Progenitor cell of endocrine pancreas (in vitro differentiated cells): ENCODE measurements at places on chromosomes 4 and X.

- DNase-seq = peak; percentile 46
Measured at GRCh38 chrX:3345281-3346191, 916 bp downstream of the MXRA5 start.

DNA sequence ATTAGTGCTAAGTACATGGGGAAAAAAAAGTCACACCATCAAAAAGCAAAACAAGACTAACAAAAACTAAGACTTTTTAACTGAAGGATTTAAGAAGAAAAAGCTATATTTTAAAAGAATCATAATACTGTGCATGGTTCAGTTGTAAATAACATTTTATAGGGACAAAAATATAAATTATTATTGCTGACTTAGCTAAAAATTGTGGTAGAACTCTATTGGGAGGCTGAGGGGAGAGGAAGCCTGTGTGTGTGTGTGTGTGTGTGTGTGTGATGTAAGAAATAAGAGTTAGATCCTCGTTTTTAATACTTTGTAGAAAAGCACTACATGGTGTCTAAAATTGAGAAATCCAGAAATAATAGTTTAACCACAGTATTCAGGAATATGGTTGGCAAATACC lies 1950.9 kb upstream of the TENM3 start:
- no peak for DNase-seq

DNA sequence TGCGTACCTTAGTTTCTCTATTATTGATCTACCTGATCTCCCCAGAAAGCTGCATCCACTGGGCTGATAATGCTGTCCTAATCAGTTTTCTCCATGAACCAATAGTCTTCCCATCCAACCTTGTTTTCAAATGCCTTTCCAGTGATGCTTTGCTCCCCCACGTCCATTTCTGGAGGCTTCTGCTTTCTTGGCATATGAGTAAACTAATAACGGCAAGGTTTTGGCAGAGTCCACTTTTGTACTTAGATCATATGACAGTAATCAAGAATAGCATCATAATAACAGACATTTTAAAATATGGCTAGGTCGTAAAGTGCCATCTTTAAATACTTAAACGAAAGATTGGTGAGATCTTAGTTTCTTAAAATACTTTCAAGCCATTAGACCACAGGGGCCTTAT lies 38.4 kb upstream of the FAM9B start:
- no peak for DNase-seq

- DNase-seq = no peak
Measured at GRCh38 chr4:8891646-8892555, 20.3 kb upstream of the HMX1 start.

DNA sequence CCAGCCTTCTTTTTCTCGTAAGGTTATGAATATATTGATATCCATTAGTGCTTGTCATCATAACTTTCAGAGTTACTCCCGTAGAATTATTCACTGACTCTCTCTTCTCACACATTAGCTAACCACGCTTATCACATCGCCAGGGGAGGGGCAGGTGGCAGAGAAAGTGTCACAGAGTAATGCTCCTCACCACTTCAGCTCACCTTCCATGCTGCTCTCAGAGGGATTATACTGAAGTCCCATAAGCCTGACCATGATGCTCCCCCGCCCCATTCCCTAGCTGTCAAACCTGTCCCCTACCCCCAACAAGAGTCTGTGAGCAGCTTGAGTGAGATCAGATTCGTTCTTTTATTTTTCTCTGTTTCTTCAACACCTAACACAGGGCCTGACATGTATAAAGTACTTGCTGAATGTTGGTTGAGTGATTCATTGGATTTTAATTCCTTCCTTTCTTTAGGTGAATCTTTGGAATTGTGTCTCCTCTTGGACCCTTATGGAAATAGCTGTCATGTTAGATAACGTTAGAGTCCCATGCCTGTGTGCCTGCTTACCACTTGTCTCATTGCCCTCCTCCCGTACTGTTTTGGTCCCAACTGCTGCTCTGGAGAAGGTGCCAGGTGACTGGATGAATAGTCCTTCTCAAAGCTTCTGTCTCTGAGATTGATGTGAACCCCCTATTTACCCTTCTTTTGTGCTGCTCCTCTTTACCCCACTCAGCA lies 55.1 kb downstream of the RS1 start:
- DNase-seq = no peak

DNA sequence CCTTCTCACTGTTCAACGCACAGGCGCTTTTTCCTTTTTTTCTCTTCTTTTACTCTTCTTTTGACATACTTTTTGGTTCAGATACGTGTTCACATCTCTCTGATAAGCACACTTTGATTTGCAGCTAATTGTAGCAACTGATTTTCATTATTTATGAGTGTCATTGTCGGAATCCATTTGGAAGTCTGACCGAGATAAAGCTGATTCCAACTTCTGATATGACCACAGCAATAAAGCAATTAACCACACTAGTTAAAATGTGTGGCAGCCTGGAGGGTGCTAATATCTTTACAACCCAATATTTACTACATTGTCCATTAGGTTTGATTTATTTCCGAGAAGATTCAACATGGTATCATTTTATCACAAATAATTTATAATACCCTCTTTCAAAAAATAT lies 101.8 kb downstream of the TENM3 start:
- no peak for DNase-seq

- no peak for DNase-seq
Measured at GRCh38 chr4:17494258-17495190, 17.4 kb downstream of the QDPR start.

GRCh38 chr4:3489451-3489962 lies 26.4 kb downstream of the DOK7 start:
- DNase-seq = no peak

GRCh38 chr4:140726776-140727500 lies 29.2 kb downstream of the TBC1D9 start:
- DNase-seq = no peak

- DNase-seq = no peak
Measured at GRCh38 chr4:15420642-15421041, 7.2 kb upstream of the C1QTNF7 start.

DNA sequence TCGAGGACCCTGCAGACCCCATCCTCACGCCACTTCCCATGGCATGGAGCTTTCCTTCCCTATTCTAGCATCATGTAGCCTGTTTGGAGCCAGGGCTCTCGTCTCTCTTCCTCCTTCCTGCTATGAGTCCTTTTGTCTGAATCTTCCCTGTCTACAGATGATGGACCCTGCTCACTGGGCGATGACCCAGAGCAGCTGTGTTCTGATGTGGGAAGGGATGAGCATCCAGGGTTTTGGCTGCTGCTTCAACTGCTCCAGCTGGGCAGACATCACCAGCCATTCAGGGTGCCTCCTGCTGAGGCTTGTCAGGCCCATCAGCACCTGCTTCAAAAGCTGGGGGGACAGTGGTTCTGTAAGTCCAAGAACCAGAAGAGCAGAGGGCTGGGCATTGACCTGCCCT lies 3.2 kb upstream of the CCKAR start:
- DNase-seq = no peak

- DNase-seq = no peak
Measured at GRCh38 chrX:386239-386767, 404 bp downstream of the PPP2R3B start.

DNA sequence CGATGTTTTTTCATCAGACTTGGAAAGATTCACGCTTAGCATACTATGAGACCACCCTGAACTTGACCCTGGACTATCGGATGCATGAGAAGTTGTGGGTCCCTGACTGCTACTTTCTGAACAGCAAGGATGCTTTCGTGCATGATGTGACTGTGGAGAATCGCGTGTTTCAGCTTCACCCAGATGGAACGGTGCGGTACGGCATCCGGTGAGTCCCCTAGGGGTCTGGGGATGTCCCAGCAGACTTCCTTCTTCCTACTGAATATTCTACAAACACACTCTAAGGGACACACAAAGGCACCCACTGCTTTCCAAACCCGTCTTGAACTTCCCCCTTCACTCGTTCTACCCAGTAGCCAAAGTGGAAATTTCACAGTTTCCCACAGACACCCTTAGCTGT lies 9.3 kb downstream of the GABRQ start:
- no peak for DNase-seq

DNA sequence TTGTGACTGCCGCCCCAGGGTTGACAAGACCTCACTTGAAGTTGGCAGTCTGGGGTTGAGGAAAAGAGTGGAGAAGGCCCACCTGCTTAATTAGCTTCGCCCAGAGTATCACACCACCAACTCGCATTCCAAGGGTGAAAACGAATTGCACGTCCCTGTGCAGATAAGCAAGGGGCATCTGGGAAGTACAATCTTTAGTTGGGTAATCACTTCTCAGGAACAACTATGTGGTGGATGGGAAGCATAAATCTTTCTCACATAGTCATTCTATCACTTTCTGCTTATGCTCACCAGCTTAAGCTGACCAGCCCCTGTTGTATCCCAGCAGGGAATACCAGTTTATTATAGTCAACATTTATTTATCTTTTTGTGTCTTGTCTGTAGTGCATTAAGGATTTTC lies 14.3 kb downstream of the SPCS3 start:
- DNase-seq = no peak

- no peak for DNase-seq
Measured at GRCh38 chrX:153576239-153576870, 22.6 kb downstream of the CCNQ start.
